Mammary epithelial cell (primary cell): ENCODE measurements at places on chromosomes 2 and 18. TPM values are rescaled to one million over a fixed set of nuclear protein-coding genes. Genes with fewer than 3 reads are reported as not detected.

GRCh38 chr2:38380397-38381130 is 3.5 kb upstream of the ATL2 start:
- no peak for DNase-seq

- DNase-seq, result peak; percentile 74
Measured at GRCh38 chr2:134845719-134846118, 7.3 kb downstream of the ACMSD start.

DNA sequence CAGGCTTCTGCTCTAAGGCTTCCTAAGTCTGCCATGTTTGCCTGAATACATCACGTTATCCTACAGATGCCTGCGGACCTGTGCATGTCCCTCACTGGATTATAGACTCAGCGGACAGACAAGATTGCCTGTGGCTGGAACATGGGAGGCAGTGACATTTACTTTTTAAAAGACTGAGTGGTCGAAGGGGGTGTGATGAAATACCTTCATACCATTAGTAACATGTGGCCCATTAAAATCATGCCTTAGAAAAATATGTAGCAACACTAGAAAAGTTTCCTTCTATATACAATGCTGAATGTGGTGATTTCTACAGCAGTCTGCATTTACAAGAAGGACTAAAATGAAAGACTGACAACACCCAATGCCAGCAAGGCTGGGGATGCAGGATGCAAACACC is 154.4 kb downstream of the ASB1 start:
- no peak for DNase-seq

GRCh38 chr2:191869781-191870180 is 22.9 kb upstream of the CAVIN2 start:
- DNase-seq, result no peak

UGT1A5 gene
- total RNA-seq, result 1.3 TPM

SOX11 gene
- total RNA-seq, result 0.32 and 0.82 TPM in 2 replicates
